ENCODE measurements at places on chromosomes 5 and 9.
A peak's percentile ranks its signal among the peaks of the same experiment; 100 is the strongest.

- DNase-seq = no peak
These were observed 276.9 kb downstream of the OSTF1 start for GRCh38 chr9:75365196-75365595.

- no peak for DNase-seq
These were observed 125.0 kb upstream of the SLC12A2 start for GRCh38 chr5:127958421-127959011.

- no peak for DNase-seq
These were observed 75.0 kb upstream of the SAP30L start for GRCh38 chr5:154370813-154371212.

GRCh38 chr9:90240541-90240940 is 402.1 kb downstream of the DIRAS2 start:
- DNase-seq = no peak

DNA sequence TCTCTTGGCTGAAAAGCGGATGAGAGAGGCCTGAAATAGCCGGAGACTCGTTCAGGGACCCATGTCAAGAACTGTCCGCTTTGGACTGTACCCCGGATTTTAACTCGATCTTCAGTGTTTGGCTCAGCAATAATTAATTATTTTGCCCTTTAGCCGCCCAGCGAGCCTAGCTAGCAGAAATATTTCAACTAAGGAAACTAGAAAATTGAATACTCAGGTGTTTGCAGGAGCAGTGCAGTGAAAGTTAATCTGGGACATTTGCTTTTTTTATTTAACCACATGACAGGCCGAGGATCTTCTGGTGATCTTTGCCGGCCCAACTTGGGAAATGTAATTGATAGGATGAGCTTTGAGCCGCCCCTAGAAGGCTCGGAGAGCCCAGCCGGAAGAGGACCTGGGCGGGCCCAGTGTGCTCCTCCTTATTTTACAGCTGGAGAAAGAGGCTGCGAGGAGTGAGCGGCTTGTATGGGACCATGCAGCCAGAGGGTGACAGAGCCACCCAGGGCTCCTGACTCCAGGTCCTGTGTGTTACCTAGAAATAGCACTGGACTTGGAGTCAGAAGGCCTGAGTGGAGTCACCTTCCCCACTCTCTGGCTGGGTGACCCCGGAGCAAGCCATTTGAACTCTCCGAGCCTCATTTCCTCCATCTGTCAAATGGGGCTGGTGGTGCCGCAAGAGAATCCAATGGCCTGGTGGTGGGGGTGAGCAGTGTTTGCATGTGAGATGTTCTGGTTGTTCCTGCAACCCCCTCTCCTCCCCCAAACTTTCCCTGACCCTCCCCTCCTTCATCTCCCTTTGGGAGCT is 2.4 kb downstream of the PPARGC1B start:
- no peak for DNase-seq

DNA sequence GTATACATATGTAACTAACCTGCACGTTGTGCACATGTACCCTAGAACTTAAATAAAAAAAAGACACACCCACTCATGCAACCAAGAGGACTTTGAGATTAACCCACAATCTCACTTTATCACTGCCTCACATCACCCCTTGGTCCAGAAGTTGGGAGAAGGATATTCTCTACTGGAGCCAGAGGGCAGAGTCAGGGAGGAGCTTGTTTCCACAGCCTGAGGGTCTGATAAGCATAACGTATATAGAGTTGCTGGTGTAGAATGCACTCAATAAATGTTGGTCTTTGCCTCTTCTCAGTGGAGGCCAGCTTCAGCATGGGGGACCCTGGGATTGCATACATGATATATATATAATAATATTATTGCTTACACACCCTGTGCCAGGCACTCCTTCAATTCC is 10.1 kb downstream of the KCNV2 start:
- no peak for DNase-seq

DNA sequence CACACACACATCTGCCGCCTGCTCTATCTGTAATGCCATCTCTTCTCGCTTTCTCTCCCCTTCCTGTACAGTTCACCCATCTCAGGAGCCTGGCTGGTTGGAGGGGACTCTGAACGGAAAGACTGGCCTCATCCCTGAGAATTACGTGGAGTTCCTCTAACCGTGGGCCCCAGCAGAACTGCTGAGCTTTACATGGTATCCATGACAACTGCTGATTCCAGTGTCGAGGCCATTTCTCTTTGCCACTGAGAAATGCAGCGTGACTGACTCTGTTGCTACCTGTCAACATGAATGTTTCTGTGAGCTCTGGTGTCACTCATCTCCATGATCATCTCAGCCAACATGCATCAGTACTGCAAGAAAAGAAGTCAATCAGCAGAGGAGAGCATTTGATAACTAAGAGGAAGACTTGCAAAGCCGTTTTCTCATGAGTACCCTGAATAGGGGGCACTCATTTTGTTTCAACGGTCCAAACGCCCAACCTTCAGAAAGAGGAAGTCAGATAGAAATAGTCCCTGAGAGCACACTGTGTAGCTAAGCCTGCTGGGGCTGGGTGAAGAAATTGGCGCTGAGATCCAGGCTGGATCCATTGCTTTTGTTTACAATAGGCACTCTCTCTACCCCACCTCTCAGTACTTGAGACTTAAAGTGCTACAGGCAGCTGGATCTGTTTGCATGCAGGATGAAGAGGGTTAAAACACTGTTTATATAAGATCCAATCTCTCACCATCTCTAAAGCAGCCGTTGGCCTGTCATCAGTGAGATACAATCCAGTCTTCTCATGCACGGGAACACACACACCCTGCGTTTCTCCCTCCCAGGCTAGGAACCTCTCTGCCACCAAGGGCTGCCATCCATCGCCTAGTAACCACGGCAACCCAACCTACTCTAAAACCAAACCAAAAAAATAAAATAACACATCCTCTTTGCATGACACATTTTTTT is 180.9 kb downstream of the NR3C1 start:
- peak; percentile 90 for DNase-seq

GRCh38 chr5:6705088-6705487 is 8.1 kb upstream of the TENT4A start:
- DNase-seq = peak; percentile 90

- no peak for DNase-seq
These were observed 23.1 kb downstream of the CCNJL start for GRCh38 chr5:160289356-160289651.

- no peak for DNase-seq
These were observed 567.6 kb upstream of the RGMB start for GRCh38 chr5:98205691-98206461.

DNA sequence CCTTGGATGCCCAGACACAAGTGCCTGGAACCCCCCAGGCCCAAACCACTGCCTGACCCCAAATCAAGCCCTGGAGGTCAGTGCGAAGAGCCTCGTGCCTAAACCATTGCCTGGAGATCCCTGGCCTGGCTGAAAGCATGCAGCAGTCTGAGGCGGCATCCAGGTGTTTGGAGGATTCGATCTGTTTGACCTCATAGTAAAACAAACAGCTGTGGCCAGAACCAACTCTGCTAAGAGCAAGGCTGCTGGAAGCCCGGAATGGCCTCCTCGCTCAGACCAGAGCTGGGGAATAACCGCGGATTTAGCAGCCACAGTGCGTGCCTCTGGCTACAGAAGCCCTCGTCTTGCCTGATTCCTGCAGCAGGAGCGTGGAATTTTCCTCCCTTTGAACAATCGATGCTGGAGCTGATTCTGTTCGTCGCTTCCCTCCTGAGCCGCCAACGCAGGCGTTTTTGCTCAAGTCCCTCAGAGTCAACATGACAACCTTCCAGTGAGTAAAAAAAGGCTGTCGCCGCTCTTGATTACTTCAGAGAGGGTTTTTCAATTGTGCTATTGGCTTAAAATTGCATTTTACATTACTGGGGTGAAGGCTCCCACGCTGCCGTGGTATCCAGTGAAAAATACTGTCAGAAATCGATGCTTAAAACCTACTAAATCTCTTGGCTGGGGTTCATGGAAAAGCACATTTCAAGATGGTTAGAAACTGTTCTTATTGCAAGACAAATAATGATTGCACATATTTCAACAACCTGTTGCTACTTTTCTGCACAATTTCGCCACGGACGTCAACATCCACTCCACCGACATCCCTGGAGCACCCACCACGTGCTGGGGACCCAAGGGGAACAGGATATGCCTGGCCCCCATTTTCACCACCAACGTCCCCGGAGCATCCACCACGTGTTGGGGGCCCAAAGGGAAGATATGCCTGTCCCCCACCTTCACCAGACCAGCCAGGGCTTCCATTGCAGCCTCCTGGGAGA is 190.0 kb downstream of the OLFM1 start:
- DNase-seq = no peak

DNA sequence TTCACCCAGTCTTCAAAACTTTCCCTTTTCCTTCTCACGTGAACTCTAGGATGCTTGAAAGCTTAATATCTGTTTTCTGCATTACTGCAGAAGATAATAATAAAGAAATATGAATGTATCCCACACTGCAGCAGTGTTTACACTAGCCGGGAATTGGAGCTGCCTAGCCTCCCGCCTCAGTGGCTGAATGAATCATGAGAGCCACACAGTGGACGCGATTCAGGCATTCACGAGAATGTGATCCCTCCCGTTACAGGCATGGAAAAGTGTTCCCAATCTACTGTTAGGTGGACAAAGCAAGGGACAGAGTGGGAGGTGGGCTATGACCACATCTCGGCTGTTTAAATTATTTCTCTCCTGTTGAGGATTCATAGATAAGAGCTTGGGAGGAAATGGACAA is 69.4 kb upstream of the CTSL start:
- no peak for DNase-seq

DNA sequence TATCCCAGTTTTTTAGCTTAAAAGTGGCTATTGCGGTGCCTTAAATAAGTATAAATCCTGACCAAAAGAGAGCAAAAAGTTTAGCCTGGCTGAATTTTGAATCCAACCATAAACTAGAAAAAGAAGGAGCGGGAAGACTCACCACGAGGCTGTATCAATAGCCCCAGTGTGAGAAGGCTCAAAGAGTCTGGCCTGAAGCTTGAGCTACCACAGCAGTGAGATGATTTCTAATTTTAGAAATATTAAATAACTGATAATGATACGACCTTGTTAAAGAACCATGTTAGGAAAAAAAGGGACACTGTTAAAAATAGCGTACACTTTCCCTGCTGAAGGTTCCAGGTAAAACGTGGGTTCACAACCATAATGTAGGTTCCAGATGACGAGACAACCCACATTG is 134.1 kb upstream of the ZNF462 start:
- DNase-seq = no peak

GRCh38 chr5:170546282-170546681 is 42.5 kb downstream of the KCNIP1 start:
- no peak for DNase-seq

GRCh38 chr9:97632248-97632984 is 752 bp downstream of the TSTD2 start:
- DNase-seq = no peak

- no peak for DNase-seq
These were observed 5.0 kb upstream of the UNC13B start for GRCh38 chr9:35156781-35157180.

DNA sequence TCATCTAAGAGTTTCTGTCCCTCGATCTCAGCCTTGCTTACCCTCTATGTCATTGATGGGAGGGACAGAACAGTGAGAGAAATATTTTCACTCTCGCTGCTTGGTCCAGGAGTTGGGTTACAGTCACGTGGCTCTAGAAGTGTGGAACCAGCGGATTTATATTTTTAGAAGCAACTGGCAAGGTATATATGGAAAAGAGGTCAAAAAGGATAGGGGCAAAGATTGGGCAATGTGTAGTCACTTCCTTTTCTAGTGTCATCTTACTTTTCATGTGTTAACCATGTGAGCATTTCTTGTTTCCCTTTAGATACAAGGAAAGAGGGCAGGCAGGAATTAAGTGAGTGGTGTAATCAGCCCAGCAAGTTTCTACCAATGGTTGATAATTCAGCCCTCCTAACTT is 111.5 kb upstream of the ZNF366 start:
- DNase-seq = peak; percentile 91

GRCh38 chr9:109047259-109047658 is 34.0 kb upstream of the CTNNAL1 start:
- no peak for DNase-seq

DNA sequence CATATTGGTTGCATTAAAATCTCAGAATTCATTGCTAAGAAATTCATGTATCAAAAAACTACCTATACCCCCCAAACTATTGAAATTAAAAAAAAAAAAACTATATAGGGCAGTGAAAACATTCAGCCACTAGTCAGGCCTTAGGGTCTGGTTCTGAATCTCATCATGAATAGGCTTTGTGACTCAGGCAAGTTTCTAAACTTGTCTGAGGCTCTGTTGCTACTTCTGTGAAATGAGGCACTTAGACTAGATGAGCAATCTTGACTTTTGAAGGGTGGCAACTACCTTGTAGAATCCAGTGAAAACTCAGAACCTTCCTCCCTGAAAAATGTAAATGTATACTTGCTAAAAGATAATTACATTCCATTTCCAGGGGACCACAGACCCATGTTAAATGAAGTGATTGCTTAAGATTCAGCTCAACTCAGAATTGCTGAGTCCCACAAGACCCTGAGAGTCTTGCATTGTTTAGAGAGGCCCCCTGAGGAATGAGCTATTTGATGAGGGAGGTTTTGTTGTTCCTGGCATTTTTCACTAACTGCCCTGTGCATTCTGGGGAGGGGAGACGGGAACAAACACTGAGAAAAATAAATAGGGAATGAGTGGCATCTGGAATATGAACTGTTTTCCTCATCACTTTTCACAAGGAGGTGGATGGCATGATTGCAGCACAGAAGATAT is 29.5 kb downstream of the RAI14 start:
- no peak for DNase-seq

DNA sequence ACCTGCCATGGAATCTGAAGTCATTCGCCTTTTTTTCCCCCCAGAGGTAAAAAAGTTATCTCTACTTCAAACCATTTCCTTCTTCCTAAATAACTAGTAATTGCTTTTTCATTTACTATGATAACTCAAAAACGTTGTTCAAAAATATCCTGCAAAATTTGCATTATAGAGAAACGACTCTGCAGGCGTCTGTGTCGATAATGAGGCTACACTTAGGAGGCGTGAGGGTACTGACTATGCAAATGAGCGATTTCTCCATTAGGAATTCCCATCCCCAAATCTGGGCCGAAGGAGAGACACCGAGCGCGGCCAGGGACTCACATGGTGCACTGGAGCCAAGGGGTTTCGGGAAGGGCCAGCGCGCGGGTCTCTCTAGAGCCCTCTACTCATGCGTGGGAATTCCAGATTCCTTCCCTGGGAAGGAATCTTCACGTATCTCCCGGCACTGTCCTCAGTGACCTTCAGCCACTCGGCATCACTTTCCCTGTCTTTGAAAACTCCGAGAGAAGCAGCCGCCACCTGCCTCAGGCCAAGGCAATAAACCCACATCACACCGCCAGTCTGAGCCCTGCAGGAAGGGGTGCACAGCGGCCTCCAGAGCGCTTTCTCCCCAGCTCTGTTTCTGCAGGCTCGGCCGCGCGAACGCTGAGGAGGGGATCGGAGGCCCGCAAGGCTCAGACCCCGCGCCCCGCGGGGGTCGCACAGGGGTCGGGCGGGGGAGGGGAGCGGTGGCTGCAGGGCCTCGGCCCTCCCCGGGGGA is 718 bp upstream of the DENND4C start:
- DNase-seq = peak; percentile 65

DNA sequence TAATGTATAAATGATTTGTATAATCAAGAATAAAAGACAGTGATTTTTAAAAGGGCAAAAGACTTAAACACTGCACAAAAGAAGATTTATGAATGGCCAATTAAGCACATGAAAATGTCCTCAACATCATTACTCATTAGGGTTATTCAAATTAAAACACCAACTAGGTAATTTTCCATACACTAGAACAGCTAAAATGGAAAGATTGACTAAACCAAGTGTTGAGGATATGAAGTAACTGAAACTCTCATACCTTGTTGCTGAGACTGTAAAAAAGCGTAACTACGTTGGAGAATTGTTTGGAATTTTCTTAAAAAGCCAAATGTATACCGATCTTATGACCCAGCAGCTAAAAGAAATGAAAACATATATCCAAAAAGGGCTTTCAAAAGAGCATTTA is 144.9 kb downstream of the SGCD start:
- no peak for DNase-seq

GRCh38 chr5:75335952-75336614 is 937 bp upstream of the HMGCR start:
- DNase-seq = peak; percentile 32
